ENCODE measurements at places on chromosomes 7 and 10.
A peak's percentile ranks its signal among the peaks of the same experiment; 100 is the strongest.

- no peak for DNase-seq
These were observed 31.6 kb downstream of the RHEB start for GRCh38 chr7:151488096-151488495.

DNA sequence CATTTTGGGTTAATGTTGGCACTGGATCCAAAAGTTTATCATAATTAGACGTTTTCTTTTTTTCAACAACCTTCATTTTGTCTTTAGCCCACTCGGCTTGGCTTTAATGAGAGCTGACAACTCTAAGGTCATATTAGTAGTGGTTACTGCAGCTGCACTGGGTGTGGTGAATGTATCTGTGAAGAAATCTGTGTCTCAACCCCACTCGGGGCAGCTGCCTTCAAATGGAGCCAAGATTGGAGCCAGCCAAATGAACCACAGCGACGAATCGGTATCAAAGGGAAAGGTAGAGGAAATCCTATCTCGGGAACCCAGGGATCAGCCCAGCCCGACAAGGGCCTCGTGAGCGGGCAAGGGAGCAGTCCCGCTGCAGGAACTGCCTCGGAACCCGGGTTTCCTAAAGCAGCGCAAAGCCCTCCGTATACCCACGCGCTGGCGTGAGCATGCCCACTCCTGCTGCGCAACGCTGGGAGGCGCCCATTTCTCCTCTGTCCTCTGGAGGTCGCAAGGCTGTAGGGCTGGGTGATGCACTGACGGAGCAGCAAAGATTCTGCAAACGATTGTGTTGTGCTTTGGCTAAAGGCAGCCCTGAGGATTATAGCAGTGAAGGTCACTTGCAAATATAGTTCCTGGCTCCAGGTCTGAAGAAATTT is 98.7 kb upstream of the MBL2 start:
- no peak for DNase-seq

- peak; percentile 32 for DNase-seq
These were observed 53.6 kb upstream of the TMEM72 start for GRCh38 chr10:44857363-44858016.

DNA sequence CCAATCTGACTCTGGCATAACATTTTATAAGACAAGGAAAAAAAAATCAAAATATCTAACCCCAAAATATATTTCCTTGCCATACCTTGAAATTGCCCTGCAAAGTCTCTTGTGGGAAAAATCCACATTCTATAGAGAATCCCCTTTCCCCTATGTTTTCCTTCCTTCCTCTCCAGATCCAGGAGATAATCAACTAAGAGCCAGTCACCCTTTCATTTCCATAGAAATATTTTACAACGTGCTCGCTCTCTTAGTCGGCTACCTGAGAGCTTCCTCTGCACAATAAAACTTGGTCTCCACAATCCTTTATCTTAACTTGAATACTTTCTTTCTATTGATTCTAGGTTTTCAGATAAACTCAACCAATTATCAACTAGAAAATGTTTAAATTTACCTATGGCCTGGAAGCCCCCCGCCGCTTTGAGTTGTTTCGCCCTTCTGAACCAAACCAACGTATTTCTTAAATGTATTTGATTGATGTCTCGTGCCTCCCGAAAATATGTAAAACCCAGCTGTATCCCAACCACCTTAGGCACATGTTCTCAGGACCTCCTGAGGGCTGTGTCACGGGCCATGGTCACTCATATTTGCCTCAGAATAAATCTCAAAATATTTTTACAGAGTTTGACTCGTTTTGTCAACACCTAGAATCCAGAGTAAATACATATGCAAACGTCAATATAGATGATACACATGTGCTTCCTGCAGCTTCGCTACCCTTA is 869 bp downstream of the PSAP start:
- no peak for DNase-seq

- DNase-seq, result no peak
These were observed 54.7 kb downstream of the CHRM2 start for GRCh38 chr7:136923111-136923667.

GRCh38 chr10:97173036-97173435 is 12.7 kb downstream of the SLIT1 start:
- no peak for DNase-seq

DNA sequence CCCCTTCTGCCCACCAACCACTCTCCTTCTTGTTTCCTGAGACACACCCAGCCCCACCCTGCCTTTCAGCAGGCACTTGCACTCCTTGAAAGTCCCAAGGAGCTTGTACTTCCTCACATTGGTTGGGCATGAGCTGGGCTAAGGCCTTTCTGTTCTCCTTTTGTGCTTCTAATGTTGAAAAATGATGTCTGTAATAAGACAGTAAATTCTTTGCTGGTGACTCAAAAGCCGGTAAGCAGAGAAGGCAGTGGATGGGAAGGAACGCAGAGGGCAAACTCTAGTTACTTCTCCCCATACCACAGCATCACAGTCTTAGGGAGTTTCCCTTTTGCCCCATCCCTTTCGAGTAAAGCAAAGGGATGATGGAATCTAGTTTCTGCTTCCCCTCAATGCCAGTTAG is 185.6 kb downstream of the PLXNA4 start:
- no peak for DNase-seq

DNA sequence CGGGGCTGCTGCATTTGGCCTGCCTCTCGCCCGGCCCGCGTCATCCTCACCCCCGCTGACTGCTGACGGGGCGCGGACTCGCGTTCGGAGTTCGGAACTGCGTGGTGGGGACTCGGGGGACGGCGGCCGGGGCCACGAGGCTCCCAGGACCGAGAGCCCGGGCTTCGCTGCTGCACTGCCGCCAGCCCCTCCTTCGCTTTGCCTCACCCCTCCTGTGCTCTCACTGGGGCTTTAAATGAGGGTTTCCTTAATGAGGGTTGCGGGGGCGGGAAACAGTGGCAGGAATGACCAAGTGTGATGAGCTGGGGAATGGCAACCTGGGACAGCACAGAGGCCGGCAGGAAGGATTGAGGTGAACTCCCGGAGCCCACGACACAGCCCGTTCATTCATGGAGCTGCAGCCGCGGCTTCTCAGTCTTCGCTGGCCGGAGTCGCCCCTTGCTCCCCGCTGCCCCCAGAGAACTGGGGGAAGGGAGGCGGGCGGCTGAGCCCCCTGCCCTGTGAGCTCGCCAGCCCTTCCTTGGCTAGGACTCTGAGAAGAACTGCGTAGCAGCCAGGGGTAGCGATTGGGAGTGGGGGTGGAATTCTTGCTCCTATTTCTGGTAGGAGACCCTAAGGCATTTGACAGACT is 1.5 kb upstream of the LRRC4 start:
- no peak for DNase-seq

- DNase-seq, result no peak
These were observed 8.4 kb upstream of the AGR2 start for GRCh38 chr7:16813232-16813616.

DNA sequence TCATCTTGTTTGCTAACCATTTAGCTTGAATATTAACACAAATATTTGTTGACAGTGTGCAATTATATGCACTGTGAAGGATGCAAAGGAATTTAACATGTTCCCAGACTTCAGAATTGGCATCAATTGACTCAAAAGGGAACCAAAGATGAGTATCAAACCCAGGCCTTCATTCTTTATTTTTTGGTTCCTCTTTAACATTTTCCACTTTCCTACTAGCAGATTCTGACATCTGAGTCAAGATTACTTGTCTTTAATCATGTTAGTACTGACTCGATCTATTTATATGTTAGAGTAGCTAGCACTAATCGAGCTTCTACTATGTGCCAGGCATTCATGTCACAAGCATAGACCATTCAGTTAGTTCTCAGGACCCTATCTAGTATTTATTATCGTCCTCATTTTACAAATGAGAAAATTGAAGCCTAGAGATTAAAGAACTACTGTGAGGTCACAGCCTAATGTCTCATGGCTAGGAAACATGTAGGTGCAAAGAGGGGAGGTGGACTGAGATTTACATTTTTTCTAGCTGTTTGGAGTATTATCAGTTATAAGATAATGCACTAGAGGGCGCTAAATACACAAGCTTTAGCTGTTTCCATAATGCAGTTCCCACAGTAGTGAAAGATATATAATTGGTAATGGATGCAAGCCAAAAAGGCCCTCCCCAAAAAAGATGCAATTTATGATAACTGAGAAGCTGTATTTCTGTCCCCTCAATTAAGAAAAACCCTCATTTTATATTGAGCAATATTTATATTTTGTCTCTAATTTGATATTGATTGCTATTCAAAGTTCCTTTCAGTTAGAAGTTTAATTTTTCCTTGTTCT is 32.9 kb upstream of the KMT2E start:
- no peak for DNase-seq

- no peak for DNase-seq
These were observed 75.5 kb upstream of the AGK start for GRCh38 chr7:141475679-141476078.

DNA sequence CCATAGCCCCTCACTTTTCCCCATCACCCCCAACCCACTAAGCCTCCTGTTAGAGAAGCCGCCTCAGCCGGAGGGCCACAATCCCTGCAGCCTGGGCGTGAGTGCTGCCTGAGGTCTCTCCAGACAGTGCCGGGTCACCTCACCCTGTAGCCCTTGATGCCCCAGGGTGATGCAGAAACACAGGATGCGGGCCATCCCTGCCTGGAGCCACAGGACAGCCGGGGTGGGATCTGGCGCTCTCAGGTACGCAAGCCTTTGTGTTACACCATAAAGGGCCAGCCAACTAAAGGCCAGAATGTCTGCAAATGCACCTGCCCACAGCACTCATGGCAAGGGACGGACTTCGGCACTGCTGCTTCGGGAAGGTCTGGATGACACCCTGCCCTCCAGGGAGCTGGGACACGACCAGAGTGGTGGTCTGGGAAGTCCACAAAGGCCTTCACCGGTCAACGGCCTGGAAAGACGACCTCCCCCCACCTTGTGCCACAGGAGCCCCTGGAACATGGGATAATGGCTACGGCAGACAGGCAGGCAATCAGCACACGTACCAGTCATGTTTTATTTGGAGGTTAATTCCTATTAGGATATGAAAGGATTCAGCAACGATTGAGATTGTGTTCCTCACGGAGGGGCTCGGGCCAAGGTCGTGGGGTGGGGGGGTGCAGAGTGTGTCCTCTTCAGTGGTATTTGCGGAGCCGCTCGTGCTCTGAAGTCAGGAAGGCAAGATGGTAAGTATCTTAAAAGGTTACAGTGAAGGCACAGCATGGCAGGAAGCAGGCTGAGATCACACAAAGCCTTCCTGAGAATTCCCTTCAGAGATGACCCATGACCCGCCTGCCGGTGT is 8.1 kb downstream of the ATP5MF start:
- no peak for DNase-seq

DNA sequence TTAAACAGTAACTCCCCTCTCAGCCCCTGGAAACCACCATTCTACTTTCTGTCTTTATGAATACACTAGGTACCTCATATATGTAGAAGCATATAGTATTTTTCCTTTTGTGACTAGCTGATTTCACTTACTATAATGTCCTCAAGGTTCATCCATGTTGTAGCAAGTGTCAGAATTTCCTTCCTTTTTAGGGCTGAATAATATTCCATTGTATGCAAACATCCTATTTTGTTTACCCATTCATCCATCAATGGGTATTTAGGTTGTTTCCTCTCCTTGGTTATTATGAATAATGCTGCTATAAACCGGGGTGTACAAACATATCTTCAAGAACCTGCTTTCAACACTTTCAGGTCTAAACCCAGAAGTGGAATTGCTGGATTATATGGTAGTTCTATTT is 125.3 kb downstream of the SGMS1 start:
- DNase-seq, result no peak

GRCh38 chr7:195010-195829 is 2.8 kb downstream of the FAM20C start:
- DNase-seq, result no peak

DNA sequence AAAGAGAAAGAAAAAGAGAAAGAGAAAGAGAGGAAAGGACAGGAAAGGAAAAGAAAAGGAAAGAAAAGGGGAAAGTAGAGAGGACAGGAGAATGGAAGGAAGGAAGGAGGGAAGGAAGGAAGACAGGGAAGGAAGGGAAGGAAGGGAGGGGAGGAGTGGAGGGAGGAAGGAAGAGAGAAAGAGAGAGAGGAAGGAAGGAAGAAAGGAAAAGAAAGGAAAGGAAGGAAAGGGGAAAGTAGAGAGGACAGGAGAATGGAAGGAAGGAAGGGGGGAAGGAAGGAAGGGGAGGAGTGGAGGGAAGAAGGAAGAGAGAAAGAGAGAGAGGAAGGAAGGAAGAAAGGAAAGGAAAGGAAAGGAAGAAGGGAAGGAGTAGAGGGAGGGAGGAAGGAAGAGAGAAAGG is 96.4 kb upstream of the APBB1IP start:
- no peak for DNase-seq
